ENCODE measurements at places on chromosomes 1 and 21. TPM values are rescaled to one million over a fixed set of nuclear protein-coding genes. Genes with fewer than 3 reads are reported as not detected.

- no peak overlapping the region for H3K27ac ChIP-seq
- H3K36me3 ChIP-seq, result no peaks in the 10 kb centered on the region
- peak; percentile 40 for DNase-seq
- H3K27me3 ChIP-seq, result peaks cover 79% of the 10 kb centered on the region
- H3K4me1 ChIP-seq, result peaks cover 14% of the 10 kb centered on the region
Measured at GRCh38 chr1:181482521-181483284, 614 bp upstream of the CACNA1E start.

GRCh38 chr1:203130358-203130985 lies 2.9 kb downstream of the ADORA1 start:
- no peak overlapping the region for H3K4me3 ChIP-seq
- peaks cover 4% of the 10 kb centered on the region for H3K4me1 ChIP-seq
- peaks cover 42% of the 10 kb centered on the region for H3K27me3 ChIP-seq
- DNase-seq, result no peak
- no peaks in the 10 kb centered on the region for H3K36me3 ChIP-seq

Gene RPTN
- total RNA-seq, result not detected

DNA sequence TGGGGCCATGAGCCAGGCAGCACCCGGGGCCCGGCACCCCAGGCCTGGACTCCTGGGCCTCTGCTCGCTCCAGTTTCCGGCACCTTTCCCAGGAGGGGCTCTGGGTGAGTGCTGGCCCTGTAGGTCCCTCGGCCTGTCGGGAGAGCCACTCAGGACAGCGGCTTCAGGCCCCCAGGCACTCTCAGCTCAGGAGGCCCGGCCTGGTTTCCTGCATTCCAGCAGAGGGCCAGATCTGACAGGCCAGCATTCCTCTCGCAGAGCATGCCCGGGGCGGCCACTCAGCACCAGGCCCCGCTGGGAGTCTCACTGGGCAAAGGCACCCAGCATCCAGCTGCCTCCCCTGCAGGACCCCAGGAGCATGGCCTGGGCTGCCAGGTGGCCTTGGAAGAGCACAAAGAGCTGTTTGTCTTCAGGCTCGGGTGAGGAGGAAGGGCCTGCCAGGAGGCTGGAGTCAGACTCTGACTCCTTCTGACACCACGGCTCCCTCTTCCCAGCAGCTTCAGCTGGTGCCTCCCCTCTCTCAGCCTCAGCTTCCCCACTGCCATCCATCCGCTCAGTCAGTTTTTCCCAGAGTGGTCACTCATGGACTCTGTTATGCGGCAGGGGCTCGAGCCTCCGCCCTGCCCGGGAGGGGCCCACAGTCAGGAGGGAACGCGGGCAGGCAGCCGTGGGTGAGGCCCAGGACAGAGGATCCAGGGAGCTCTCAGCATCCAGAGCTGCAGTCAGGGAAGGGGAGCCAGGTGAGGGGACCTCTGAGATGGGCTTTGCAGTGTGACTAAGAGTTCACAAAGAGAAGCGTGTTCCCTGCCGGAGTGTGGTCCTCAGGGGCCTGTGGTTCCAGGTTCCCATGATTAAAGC lies 51.7 kb downstream of the WNT9A start:
- no peaks in the 10 kb centered on the region for H3K4me1 ChIP-seq
- H3K27ac ChIP-seq, result no peak overlapping the region
- no peaks in the 10 kb centered on the region for H3K36me3 ChIP-seq
- H3K27me3 ChIP-seq, result no peaks in the 10 kb centered on the region
- no peak overlapping the region for H3K4me3 ChIP-seq

GRCh38 chr1:91889717-91890459 lies 3.9 kb upstream of the TGFBR3 start:
- H3K4me3 ChIP-seq, result no peak overlapping the region
- peaks cover 2% of the 10 kb centered on the region for H3K36me3 ChIP-seq
- H3K4me1 ChIP-seq, result peaks cover 26% of the 10 kb centered on the region
- no peak for DNase-seq
- H3K27me3 ChIP-seq, result peaks cover 21% of the 10 kb centered on the region

All from activated CD4-positive, alpha-beta T cell treated with anti-CD3 and anti-CD28 coated beads, Interleukin-2, amount 10 ng/mL, durations not matched to agents 7 days and 5 days (primary cell).